ENCODE measurements at places on chromosomes 1 and 21.

DNA sequence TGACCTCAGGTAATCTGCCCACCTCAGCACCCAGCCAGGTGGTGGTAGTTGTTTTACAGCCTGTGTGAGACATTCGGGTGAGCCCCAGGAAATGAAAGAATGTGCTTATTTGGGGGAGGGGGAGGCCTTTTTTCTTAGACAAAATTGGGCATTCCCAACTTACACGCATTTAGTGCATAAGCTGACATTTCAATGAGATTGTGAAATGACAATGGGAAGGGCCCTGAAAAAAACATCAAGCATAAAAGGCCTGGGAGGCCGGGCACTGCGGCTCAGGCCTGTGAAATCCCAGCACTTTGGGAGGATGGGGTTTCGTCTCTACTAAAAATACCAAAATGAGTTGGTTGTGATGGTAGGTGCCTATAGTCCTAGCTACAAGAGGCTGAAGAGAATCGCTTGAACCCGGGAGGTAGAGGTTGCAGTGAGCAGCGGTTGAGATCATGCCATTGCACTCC is 5.0 kb downstream of the GAS5 start:
- DNase-seq = no peak

GRCh38 chr1:59703226-59703917 is 111.4 kb upstream of the HOOK1 start:
- DNase-seq = no peak

GRCh38 chr1:118949315-118949714 is 38.8 kb downstream of the TBX15 start:
- no peak for DNase-seq

DNA sequence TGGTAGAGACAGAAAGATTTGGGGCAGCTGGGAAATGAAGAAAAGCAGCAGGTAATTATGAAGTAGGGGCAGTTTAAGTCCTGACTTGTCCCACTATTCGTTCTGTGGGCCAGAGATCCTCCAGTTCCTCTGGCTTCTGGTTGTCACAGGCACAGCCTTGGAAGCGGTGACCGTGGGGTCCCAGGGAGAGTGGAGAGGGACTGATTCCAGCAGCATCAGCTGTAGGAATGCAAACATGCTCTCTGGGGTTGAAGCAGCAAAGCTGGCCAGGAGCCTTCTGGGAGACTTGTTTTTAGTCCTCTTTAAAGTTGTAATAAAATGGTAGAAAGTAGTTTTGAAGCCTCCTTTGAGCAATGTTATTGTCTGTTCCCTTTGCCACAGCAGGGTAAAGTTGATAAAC is 488.0 kb downstream of the LMO4 start:
- no peak for DNase-seq

- DNase-seq = no peak
Measured at GRCh38 chr1:20048563-20048962, 21.4 kb upstream of the PLA2G5 start.

GRCh38 chr1:204154568-204155255 is 2.9 kb upstream of the ETNK2 start:
- no peak for DNase-seq

GRCh38 chr1:66132324-66132723 is 339.6 kb downstream of the PDE4B start:
- DNase-seq = no peak

DNA sequence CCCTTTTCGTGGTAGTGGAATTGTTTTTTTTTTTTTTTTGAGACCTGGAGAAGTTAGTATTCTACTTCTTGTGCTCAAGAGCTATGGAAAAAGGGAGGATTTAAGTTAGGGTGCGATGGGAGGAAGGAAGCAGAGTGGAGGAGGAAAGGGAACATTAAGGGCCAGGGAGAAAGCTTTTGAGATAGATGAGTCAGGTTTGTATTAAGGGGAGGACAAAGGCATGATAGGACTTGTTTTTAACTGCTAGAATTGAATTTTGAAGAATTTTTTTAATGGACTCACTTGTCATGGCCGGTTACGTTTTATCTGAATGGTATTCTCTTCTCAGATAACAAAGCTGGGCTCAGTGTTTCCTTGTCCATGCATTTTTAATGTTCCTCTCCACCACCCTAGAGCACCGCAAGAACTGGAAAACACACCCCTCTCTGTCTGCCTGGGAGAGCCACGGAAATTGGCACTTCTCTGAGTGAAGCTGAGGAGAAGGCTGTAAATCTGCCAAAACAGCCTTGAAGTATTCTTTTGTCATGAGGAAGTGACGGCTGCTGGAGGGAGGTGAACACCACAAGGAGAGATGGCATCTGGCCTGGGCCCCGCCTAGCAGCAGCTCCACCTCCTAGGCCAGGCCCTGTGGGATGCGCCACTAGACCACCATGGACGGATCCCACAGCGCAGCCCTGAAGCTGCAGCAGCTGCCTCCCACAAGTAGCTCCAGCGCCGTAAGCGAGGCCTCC is 3.5 kb downstream of the NIPAL3 start:
- no peak for DNase-seq

DNA sequence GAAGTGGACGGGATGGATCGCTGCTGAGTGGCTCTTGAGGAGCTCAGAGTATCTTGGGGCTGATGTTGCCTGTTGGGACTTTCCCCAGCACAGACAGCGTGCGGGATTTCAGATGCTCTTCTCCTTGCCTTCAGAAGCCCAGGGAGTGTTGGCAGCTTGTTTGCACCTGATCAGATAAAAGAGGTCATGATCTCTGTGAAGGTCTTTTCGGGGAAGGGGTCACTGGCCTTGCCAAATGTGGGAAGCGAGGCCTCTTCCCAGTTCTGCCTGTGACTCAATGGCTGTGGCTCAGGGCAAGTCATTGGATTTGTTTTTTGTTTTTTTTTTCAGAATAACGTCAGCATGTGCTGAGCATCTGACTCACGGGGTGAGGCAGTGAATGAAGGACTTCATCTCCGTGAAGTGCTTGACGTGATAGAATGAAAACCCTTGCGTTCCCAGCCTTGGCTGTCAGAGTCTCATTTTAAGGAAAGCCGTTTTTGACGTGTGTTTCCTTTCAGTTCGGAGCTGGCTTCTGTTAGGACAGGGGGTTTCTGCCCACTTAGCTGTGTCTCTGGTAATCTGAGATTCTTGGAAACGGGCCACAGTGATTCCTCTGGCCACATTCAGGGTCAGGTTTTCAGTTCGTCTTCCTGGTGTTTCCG is 46.7 kb downstream of the GALNT2 start:
- no peak for DNase-seq

GRCh38 chr1:11345971-11346715 is 73.1 kb downstream of the UBIAD1 start:
- no peak for DNase-seq

- DNase-seq = no peak
Measured at GRCh38 chr1:219985169-219985568, 56.8 kb upstream of the SLC30A10 start.

DNA sequence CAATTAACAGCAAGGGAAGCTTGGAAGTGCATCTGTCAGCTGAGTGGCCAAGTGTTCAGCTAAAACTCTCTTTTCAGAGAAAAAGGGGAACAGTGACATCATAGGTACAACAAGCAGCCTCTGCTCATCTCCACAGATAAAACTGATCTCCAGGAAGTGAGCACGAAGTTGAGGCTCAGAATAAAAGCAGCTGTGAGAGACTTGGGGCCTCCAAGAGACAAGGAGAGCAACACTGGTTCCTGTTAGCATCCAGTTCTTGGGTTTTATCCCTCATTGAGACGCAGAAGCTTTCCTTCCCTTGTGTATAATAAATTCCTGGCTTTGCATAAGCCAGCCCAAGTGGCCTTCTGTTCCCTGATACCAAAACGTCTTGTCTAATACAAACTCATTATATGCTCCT is 20.0 kb upstream of the CNN3 start:
- no peak for DNase-seq

DNA sequence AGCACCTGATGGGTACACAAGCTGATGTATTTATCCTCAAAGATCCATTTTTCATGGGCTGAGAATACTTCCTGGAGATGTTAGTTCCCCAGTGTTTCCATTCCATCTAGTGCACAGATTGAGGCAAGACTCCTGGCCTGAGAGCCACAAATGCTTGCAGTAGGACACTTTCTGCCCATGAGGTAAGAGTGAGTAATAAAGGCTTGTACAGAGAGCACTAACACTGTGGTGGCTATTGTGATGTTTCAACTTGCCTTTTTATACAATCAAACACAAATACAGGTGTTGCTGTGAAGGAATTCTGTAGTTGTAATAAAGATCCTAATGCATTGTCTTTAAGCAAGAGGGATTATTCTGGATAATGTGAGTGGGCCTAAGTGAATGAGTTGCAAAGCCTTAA is 186.1 kb upstream of the ADAMTS5 start:
- no peak for DNase-seq

- DNase-seq = no peak
Measured at GRCh38 chr1:23237508-23237907, 20.2 kb upstream of the HTR1D start.

DNA sequence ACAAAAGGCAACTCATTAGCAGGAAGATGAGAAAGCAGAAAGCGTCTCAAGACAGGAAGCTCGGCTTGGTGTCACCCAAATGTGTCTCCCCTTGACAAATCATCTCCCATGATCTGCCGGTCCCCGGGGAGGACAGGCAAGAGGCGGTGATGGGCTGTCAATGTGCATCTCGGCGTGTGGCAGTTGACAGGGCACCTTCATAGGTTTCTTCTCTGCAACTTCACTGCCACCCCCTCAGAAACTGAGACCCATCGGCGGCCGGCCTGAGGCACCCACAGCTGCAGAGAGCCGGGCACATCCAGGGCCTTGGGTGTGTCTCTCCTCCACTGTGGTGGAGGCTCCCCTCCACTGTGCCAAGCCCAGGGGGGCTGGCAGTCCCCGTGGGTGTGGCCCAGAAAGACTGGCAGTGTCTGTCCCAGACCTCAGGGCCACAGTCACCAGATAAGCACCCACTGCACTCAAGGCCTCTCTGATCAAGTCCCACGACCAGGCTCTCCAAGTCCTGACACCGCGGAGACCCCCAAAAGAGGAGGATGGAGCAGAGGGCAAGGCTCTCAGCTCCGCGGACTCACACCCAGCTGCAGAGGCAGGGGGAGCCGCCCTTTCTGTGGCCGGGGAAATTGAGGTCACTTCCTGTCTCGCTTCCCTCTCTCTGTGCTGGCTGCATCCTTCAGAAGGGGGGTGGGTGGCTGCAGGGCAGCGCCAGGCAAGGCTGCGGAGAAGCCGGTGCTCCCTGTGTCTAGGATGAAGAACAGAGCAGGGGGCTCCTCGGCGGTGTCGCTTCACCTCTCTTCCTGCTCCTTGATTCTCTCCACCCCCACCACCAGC is 39.6 kb upstream of the LBR start:
- DNase-seq = no peak

DNA sequence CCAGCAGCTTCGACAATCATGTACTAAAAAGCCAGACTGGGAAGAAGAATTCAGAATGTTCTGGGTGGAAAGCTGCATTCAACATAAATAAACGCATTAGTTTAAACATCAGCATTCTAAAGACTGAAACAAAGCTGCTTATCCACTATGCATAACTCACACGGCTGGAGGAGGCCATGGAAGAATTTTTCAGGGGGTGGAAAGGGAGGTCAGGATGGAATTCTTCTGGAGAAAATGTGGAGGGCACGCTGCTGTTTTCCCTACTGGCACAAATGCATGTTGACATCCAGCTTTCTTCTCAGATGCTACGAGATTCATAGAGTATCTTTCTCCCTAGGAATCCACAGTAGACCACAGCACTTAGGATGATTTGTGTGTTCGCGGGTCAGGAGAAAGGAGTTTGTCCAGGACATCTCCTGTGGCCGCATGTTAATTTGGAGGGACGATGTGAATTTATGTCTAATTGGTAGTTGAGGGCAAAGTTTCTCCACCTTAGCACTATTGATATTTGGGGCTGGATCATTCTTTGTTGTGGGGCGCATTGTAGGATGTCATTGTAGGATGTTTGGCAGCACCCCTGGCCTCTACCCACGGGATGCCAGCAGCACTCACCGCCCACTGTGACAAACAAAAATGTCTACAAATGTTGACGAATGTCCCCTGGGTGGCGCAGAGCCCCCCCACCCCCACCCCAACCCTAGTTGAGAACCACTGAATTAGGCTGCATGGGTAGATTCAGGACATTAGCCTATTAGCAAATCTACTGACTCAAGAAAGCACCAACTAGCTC is 86.5 kb upstream of the KAZN start:
- DNase-seq = no peak

GRCh38 chr21:39315603-39316445 is 2.4 kb upstream of the BRWD1 start:
- DNase-seq = no peak

DNA sequence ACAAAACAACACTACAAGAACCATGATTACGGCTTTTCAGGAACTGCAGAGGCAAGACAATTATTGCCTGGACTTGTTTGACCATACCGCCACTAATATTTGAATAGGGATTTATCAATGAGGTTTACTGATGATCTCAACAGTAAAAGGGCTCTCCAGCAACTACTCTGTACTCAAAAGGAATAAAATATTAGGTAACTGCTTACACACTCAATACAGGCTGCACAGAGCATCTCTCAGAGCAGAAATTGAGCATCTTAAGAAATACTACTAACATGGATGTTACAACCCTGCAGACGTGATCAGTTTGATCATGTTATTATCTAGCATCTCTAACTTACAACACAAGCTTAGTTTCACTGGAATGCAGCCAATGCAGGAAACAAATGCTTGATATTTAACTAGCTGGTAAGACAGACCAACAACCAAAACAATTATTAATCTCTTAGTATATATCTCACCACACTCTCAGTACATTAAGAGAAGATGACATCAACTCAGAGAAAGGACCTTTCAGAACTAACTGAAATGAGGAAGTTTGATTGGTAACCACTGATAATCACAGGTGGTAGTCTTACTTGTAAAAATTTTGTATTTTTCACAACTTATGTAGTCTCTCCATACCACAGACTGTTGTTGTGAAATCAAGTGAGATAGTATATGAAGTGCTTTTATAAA is 52.2 kb downstream of the PUM1 start:
- DNase-seq = no peak

- DNase-seq = no peak
Measured at GRCh38 chr1:17167786-17168090, 37.2 kb upstream of the PADI1 start.

DNA sequence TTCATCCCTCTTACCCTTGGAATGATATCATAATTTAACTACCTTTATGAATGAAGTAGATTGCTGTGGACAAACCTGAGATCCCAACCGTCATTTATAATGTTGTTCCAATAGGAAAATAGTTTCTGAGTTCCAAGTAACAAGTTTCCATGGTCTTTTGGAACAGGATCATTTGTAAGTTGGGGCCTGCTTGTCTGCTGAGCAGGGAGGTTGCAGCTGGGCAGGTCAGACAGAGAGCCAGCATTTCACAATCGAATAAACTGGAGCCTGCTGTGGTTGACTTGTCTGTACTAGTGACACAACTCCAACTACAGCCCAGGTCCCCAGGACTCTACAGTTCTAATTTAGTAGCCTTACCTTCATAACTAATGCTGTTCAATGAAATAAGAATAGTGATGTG is 18.6 kb upstream of the RALGPS2 start:
- DNase-seq = no peak

DNA sequence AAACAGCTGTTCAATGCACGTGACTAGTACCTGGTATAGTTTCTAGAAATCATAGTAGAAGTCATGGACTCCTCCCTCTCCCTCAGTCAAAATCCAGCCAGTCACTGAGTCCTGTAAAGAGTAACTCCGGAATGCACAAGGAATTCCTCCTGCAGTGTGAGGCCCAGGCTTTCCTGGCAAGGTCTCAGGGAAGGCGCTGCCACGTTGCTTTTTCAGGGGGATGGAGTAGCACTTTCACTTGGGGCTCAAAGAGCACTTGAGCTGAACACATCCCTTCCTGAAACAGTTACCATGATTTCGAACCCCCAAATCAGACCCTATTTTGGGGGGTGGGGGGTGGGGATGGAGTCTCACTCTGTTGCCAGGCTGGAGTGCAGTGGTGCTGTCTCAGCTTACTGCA is 26.4 kb upstream of the LRRC8D start:
- peak; percentile 50 for DNase-seq

Measured in iPS-NIHi11 (cell line).